Right hindlimb (tissue), 1 donor: ENCODE measurements at places on chromosomes 3 and 15.

DNA sequence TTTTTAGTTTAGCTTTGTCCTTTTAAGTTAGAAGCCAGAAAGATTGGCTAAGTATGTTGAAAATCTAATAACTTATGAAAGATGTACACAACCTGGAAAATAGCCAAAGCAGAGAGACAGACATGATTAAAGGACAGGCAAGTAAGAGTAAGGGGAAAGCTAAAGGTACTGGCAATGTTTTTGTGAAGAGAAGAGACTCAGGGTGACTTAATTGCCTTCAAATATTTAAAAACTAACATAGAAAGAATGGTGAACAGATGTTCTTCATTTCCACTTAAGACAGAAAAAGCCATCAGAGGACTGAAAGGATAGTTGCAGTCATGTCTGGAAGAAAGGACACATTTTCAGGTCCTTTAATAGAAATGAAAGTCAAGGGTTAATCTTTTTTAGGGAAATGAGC lies 68.8 kb downstream of the ZNF385D start:
- DNase-seq: no peak

DNA sequence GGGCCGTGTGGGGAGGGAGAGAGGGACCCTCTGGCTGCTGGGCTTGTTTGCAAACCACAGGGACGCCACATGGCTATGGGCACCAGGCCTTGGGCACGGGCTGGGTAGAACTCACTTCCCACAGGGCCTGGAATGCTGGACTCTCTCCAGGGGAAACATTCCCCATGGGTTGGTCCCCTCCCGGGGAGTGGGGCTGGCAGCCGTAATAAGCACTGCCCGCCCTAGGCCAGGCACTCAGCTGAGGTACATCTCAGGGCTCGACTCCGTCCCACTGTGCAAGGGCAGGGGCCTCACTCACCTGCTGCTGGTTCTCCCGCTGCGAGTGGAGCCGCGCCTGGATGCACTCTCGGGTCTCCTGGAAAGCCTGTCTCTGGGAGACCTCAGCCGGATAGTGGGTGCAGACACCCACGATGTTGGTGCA lies 96.7 kb downstream of the ADCY5 start:
- no peak for DNase-seq

DNA sequence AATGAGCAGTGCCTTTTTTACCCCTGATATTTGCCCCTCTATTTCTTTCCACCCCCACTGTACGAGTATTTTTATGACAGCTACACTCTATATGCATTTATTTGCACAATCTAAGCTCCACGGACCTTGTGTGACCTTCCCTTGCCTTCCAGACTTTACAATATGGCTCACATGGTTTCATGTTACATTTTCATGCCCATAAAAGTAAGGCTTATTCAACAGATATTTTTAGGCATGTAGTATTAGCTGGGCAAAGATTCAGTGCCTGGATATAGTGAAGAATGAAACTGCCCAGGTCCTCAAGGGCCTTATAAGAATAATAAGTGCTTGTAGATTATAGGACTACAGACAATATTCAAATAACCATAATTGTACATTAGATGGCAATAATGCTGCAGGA lies 481.9 kb upstream of the CNTN4 start:
- no peak for DNase-seq

- no peak for DNase-seq
Measured at GRCh38 chr15:82137261-82137660, 91.4 kb upstream of the MEX3B start.

- DNase-seq: no peak
Measured at GRCh38 chr3:76497636-76498035, 542.3 kb upstream of the ROBO2 start.

GRCh38 chr15:40808861-40809450 lies 1.7 kb upstream of the DNAJC17 start:
- no peak for DNase-seq

GRCh38 chr3:146091397-146091796 lies 69.6 kb downstream of the PLOD2 start:
- DNase-seq: no peak

GRCh38 chr15:59296181-59296617 lies 76.5 kb downstream of the MYO1E start:
- DNase-seq: peak; percentile 51

DNA sequence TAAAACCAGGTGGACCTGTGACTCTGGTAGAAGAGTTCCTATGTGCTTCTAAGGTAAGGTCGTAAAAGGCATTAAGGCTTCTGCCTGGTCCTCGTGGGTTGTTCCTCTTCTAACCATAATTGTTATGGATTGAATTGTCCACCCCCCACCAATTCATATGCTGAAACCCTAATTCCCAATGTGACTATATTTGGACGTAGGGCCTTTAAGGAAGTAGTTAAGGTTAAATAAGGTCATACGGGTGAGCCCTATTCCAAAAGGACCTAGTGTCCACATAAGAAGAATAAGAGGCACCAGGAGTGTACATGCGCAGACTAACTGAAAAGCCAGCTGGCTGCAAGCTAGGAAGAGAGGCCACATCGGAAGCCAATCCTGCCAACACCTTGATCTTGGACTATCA lies 1.9 kb downstream of the ADPGK start:
- no peak for DNase-seq

GRCh38 chr15:39888243-39888642 lies 31.8 kb downstream of the GPR176 start:
- no peak for DNase-seq

DNA sequence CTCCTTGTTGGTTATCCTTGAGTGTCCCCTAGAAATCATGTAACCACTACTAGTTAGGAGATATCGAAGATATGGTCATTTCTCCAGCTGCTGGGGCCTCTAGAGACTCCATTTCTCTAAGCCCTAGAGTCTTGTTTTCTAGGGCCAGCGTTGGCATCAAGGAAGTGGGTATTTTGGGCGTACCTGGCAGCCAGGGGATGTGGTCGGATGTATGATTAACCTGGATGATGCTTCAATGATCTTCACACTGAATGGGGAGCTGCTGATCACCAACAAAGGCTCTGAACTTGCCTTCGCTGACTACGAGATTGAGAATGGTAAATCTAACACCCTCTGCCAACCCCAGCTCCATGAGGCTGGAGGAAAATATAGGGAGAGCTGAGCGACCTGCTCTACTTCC lies 325.5 kb downstream of the RYR3 start:
- no peak for DNase-seq

DNA sequence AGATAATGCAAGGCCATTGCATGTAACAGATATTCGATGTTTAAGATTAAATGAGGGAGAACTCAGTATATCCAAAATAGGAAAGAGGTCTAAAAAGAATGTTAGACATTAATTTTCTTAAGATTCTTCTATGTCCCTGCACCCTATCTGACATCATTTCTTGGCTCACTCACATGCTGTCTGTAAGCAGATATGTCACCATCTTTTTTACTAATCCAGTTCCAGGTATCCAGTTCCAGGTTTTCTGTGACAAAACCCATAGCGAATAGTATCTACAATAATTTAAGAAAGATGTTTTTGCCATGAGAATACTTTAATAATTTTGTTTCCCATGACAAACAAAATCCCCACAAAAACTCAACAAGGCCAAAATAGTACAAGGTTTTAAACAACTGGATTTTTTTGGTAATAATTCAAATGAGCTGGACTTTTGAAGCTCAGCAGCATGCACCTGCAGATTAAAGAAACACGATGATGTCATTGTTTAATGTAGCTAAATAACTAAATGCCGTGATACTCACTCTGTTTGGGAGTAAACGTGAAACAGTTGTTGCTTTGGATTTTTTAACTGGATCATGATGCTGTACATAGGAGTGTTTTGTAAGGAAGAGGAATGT lies 867.6 kb downstream of the EPHA3 start:
- DNase-seq: no peak

GRCh38 chr15:35436422-35436821 lies 109.5 kb downstream of the DPH6 start:
- DNase-seq: no peak

DNA sequence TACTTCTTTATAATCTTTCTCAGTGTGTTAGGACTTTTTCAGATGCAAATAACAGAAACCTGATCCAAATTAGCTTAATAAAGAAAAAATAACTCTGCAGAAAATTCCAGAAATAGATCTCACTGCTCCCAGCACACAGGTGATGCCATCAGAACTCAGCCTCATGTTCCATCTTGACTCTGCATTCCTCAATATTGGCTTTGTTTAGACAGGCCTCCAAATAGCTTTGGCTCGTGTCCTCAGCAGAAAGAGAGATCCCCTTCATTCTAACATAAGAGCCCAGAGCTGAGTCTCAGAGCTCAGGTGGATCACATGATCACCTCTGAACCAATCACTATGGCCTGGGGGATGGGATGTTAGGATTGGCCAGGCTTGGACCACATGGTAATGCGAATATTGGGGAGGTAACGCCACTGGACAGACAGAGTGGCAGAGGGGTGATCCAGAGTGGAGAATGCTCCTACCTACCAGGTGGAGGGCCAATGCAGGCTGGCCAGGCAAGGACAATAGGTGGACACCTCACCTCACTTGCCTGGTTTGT lies 46.6 kb upstream of the TBC1D21 start:
- DNase-seq: no peak

GRCh38 chr15:73927003-73927475 lies 777 bp downstream of the LOXL1 start:
- peak; percentile 71 for DNase-seq

GRCh38 chr3:193665370-193665989 lies 72.5 kb downstream of the OPA1 start:
- DNase-seq: no peak

GRCh38 chr3:63585927-63586326 lies 66.5 kb upstream of the SNTN start:
- DNase-seq: no peak

DNA sequence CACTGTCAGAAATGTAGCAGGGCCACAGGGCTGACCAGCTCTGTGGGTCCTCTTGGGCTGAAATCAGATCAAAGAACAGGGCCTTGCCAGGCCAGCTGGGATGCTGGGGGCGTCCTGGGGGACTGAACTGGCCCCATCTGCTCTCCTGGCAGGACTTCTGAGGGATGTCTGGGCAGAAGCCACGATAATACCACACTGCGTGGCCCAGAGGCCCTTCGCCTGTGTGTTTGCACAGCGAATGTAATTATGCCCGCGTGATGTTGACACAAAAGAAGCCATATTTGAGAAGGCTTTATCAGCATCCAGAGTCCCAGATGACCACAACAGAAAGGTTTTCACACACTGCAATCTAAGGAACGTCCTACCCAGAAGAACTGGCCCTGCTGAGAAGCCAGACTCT lies 174.0 kb downstream of the RAB11A start:
- no peak for DNase-seq

- DNase-seq: no peak
Measured at GRCh38 chr3:62602129-62602770, 228.9 kb upstream of the FEZF2 start.

- DNase-seq: no peak
Measured at GRCh38 chr3:167361306-167361705, 18.8 kb downstream of the ZBBX start.

DNA sequence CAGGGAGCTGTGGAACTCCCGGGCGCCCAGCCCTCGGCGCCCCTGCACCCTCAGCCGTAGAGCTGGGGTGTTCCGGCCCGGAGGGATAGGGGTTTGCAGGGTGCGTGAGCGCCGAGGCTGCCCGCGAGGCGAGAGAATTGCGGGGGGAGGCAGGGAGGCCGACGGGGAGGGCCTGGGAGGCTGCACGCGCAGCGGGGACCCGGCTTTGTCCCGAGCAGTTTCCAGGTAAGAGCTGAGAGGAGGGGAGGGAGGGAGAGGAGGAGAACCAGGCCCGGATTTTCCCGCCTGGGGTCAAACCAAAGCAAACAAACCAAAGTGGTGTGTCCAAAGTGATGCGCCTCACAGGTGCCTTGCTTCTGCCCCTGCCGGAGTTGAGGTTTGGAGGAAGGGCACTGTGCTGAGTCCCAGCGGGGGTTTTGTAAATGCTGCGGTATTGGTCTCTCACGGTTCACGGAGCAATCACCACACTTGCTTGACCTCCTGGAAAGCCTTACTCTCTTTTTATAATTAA lies 146.4 kb downstream of the TJP1 start:
- no peak for DNase-seq
